ENCODE measurements at places on chromosomes 6 and 20.

DNA sequence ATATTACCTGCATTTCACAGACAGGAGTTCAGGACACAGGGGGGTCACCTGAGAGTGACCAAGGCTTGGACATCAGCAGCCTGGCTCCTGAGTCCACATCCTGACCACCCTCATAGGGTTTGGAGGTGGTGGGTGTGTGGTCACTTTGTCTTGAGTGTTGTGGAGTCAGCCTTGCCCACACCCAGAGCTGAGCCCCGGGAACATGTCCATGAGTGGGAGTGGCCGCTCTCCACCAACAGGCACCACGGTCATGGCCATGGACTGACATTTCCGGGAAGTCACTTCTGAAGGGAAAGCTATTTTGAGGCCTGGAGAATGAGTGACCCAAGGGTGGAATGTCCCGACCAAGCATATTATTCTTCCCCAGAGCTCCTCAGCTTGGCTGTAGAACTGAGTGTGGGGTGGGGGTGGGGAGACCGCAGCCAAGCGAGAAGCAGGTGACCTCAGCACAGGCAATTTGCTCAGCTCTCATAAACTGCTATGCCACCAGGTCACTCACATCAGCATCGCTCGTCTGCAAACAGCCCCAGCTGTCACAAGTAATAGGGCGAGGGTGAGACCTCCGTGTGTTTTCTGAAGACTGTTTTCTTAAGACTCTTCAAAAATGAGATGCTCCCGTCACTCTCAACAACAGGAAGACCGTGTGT, 348.6 kb upstream of the CDH4 start:
- no peaks in the 10 kb centered on the region for H3K4me1 ChIP-seq
- DNase-seq, result no peak
- H3K36me3 ChIP-seq, result no peaks in the 10 kb centered on the region
- no peak overlapping the region for H3K27ac ChIP-seq

GRCh38 chr6:138692058-138692977, 81.3 kb upstream of the CCDC28A start:
- peaks cover 8% of the 10 kb centered on the region for H3K27me3 ChIP-seq
- DNase-seq, result peak; percentile 55

- peaks cover 38% of the 10 kb centered on the region for H3K36me3 ChIP-seq
- H3K4me1 ChIP-seq, result peaks cover 25% of the 10 kb centered on the region
- H3K27ac ChIP-seq, result no peak overlapping the region
- no peak for DNase-seq
Measured at GRCh38 chr6:28145231-28145630, 3.5 kb downstream of the ZKSCAN8 start.

- DNase-seq, result no peak
- no peaks in the 10 kb centered on the region for H3K36me3 ChIP-seq
- no peaks in the 10 kb centered on the region for H3K27me3 ChIP-seq
- H3K4me3 ChIP-seq, result no peak overlapping the region
- H3K27ac ChIP-seq, result no peak overlapping the region
Measured at GRCh38 chr6:115706981-115707380, 353.7 kb downstream of the FRK start.

DNA sequence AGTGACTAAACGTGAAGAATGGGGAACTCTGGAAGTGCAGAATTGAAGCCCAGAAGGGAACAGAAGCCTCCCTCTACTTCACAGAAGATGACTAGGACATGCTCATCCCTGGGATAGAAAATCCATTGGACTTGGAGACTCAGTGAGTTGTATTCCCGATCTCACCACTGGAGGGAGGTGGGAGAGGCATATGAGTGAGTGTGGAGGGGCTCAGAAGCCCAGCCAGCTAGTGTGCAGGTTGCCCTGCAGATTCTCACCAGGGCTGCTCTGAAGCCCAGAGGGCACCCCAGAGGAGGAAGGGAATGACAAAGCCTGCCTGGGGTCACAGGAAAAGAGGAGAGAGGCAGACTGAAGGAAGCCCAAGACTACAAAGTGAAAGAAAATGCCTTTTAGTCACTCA, 42.1 kb upstream of the HLA-E start:
- no peak overlapping the region for H3K4me3 ChIP-seq
- H3K4me1 ChIP-seq, result peaks cover 30% of the 10 kb centered on the region
- no peak overlapping the region for H3K27ac ChIP-seq
- H3K36me3 ChIP-seq, result no peaks in the 10 kb centered on the region

DNA sequence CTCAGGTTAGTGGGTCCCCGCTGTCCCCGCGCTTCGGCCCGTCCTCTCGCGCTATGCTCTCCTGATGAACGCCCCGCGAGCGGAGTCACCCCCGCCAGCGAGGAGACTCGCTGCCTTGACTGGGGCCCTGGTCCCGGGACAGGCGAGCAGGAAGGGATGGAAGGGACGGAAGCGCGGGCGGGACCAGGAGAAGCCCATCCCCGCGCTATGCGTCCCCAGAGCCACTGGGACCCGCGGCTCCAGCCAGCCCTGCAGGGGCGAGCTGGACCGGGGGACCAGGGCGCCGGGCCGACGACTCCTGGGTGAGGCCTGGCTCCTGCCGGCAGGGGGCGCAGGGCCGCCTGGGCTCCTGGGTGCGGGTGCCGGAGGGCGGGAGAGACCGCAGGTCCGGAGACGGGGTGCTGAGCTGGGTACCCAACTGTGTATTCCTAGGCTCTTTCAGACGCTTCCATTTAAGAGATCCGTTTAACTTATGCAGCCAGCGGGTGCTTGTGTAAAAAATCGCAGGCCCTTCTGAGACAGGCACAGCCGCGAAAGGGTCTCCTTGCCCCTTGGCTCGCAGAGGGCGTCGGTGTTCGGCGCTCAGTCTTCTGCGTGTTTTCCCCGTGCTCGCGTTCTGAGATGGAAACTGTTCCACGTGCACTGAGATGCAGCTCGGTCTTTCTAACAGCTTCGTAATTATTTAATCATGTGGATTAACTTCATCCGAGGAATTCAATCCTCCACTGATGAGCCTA, 580 bp upstream of the SYCP2 start:
- H3K4me3 ChIP-seq, result peak overlapping the region; percentile 63
- DNase-seq, result peak; percentile 75
- peaks cover 19% of the 10 kb centered on the region for H3K4me1 ChIP-seq
- H3K27me3 ChIP-seq, result no peaks in the 10 kb centered on the region
- peak overlapping the region; percentile 55 for H3K27ac ChIP-seq

GRCh38 chr20:3733119-3733995, 872 bp downstream of the HSPA12B start:
- H3K27ac ChIP-seq, result no peak overlapping the region
- H3K4me1 ChIP-seq, result no peaks in the 10 kb centered on the region
- no peaks in the 10 kb centered on the region for H3K36me3 ChIP-seq
- no peak overlapping the region for H3K4me3 ChIP-seq
- peaks cover 5% of the 10 kb centered on the region for H3K27me3 ChIP-seq

DNA sequence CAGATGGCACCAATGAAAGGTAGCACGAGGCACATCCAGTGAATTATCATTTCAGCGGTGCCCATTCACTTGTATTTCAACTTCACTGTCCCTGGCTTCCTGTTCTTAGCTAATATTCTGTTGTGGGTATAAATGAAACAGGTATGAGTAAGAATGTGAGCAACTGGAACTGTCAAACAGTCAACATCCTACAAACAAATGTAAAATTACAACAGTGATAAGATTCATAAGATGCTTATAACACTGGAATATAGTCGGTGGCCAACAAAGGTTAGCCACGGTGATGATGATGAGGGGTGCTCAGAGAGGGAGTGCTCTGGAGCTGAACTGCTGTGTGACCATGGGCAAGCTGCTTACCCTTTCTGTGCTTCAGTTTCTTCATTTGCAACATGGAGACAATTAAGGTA, 74.9 kb upstream of the TOX2 start:
- no peak overlapping the region for H3K4me3 ChIP-seq
- no peak for DNase-seq
- H3K27me3 ChIP-seq, result no peaks in the 10 kb centered on the region
- no peaks in the 10 kb centered on the region for H3K36me3 ChIP-seq
- H3K27ac ChIP-seq, result no peak overlapping the region

DNA sequence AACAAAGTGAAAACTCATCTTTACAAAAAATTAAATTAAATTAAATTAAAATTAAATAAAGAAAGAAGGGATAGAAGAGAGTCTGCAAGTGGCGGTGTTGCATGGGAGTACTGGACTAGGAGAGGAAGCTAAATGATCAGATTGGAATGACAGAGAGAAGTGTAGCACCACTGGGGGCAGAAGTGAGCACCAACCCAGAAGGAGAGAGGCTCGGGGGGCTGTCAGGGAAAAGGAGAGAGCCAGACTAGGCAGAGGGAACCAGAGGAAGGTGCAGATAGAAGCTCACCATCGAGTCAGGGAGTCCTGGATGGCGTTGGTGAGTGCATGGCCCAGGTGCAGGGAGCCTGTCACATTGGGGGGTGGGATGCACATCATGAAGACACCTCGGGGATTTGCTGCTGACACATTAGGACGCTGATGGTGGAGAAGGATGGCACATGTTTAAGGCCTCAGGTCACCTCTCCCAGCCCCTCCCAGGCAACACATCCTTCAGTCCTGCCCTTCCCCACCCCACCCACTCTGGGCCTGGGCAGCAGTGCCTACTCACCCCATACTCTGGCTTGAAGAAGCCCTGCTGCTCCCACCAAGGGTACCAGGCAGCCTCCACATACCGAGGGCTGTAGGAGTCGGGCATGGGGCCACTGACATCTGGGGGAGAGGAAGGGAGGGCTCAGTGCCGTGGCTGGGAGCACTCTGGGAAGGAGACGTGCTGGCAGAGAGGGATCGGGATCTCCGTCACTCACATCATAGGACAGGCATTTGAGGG, 4.0 kb downstream of the VARS1 start:
- peaks cover 4% of the 10 kb centered on the region for H3K36me3 ChIP-seq
- H3K27me3 ChIP-seq, result no peaks in the 10 kb centered on the region
- H3K4me1 ChIP-seq, result peaks cover 27% of the 10 kb centered on the region
- DNase-seq, result no peak

DNA sequence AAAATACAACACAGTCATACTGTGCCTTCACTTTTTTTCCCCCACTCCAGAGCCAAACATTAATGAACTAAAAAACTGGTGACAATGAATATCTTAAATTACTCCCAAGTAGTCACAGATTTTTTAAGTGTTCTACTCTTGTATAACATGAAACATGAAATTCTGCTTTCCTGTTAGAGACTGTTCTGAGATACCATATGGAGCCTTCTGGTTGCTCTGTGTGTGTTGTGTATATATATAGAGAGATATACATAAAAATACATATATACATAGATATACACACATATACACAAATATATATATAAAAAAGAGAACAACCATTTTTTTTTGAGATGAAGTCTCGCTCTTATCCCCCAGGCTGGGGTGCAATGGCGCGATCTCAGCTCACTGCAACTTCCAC, 63.5 kb downstream of the NUDT3 start:
- DNase-seq, result no peak
- no peaks in the 10 kb centered on the region for H3K27me3 ChIP-seq
- no peaks in the 10 kb centered on the region for H3K4me1 ChIP-seq

DNA sequence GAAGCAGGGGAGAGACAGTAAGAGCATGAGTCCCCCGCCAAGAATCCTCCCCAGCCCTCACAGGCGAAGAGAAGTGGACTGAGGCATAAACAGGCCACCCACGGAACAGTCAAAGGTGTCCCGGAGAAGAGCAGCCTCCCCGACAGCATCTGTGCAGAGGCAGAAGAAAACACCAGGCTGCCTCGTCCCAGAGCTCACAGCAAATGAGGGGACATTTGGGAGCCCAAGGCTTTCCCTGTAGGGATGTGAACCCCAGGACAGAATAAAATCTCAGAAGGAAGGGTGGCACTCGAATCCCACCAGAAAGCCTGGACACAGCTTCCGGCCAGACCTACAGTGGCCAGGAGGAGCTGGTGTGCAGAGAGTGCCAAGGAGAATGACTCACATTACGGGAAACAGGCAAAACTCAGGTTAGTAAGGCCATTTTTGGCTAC, 90.4 kb downstream of the DLL1 start:
- no peak overlapping the region for H3K4me3 ChIP-seq
- no peak overlapping the region for H3K27ac ChIP-seq
- no peak for DNase-seq
- H3K36me3 ChIP-seq, result no peaks in the 10 kb centered on the region
- no peaks in the 10 kb centered on the region for H3K4me1 ChIP-seq

DNA sequence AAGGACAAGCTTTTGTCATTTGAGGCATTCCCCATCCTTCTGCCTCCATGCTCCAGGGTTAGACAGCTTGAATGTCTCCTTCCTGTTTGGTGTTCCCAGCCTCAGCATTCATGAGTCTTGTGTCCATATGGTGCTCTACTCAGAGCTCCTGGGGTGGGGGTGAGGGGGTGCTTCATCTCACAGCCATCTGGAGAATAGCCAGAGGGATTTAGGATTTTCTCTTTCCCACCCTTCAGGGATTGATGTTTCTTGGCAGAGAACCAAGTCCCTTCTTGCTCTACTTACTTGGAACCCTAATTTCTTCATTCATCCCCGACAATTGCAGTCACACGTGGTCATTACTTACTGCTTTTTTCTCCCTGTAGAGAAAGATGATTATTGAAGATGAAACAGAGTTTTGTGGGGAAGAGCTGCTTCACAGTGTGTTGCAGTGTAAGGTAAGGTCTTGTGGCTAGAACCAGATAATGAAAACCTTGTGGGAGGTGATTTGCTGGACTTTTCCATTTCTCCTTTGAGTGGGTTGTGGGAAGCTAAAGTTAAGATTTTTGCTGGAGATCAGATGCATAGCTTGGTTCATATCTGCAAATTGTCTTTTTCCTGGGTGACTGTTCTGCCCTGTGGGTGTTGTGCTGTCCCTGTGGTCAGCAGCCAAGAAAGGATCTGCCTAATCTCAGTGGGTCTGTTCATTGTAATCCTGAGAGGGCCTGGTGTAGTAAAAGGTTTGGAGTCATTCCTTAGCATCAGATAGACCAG, 18.6 kb downstream of the CMTR1 start:
- no peaks in the 10 kb centered on the region for H3K27me3 ChIP-seq
- H3K4me3 ChIP-seq, result no peak overlapping the region
- peaks cover 65% of the 10 kb centered on the region for H3K36me3 ChIP-seq
- no peak for DNase-seq

DNA sequence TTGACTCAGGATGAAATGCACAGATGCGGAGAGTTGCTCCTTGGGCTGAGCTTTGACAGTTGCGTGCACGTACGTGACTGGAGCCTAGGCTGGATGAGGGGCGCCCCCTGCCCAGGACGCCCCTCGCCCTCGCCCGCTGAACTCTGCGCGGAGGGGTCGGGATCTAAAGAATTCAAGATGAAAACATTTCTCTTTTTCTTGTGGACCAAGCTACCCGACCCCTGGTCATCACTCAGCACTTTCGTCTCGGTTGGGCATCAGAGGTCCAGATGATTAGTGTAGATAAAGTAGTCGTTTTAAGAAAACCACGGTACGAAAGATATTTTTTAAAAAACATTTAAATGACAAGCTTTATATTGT, 700 bp downstream of the DTD1 start:
- DNase-seq, result no peak
- peaks cover 13% of the 10 kb centered on the region for H3K4me1 ChIP-seq
- H3K36me3 ChIP-seq, result no peaks in the 10 kb centered on the region
- H3K27me3 ChIP-seq, result no peaks in the 10 kb centered on the region
- H3K4me3 ChIP-seq, result peak overlapping the region; percentile 70

GRCh38 chr6:5525209-5525608, 263.9 kb downstream of the FARS2 start:
- no peak overlapping the region for H3K27ac ChIP-seq
- peaks cover 17% of the 10 kb centered on the region for H3K4me1 ChIP-seq
- no peak for DNase-seq
- no peak overlapping the region for H3K4me3 ChIP-seq

Measured in CD8-positive, alpha-beta memory T cell (primary cell).